ENCODE measurements at places on chromosomes 6 and 20.
A peak's percentile ranks its signal among the peaks of the same experiment; 100 is the strongest.

DNA sequence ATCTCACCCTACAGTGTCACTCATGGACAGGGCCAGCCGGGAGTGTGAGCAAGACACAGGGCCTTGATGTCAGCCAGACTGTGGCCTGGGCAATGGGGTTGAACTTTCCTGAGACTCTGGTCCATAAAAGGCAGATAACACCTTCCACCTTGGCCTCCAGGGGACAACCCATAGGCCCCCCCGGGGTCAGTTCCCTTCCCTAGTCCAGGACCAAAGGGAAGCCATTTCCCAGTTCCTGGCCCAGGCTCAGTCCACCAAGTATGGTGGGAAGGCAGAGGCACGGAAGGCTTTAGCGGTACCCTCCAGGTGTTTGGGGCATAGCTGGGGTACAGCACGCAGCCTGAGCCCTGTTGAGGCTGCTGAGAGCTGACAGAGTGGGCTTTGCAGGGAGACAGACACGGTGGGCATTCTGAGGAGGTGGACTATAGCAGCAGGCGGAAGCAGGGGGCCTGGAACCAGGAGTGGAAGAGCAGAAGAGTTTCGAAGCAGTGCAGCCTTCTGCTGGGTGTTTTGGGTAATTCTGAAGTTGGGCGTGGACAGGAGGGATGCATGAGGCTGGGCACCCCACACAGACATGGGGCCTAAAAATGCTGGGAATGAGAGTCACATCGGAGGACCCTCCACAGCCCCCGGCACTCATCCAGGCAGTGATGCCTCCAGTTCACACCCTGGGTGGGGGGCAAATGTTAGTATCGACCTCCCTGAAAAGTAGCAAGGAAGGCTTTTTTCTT, 43.9 kb upstream of the CD93 start:
- no peak for DNase-seq

GRCh38 chr6:147226877-147227276, 22.7 kb downstream of the STXBP5 start:
- no peak for DNase-seq

- no peak for DNase-seq
Measured at GRCh38 chr6:55734256-55734655, 141.1 kb downstream of the BMP5 start.

- no peak for DNase-seq
Measured at GRCh38 chr6:103113416-103113815, 1719.9 kb downstream of the GRIK2 start.

- DNase-seq, result peak; percentile 27
Measured at GRCh38 chr20:18019068-18019467, 38.6 kb downstream of the OVOL2 start.

DNA sequence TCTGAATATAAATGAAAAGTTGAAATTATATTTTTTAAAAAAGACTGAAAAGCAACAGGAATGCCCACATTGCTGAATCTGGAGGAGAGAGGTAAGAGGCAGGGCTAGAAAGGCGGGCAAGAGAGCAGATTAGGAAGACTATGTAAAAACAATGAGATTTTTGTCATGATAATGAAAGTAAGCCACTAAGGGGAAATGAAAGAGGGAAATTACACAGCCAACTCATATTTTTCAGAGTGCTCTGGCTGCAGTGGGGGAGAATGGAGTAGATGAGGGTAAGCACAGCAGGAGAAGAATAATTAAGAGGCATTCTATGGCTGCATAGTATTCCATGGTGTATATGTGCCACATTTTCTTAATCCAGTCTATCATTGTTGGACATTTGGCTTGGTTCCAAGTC, 281.9 kb downstream of the PKHD1 start:
- no peak for DNase-seq

GRCh38 chr20:51334609-51335008, 207.9 kb downstream of the NFATC2 start:
- no peak for DNase-seq

GRCh38 chr20:54466127-54466526, 9.3 kb upstream of the DOK5 start:
- no peak for DNase-seq

GRCh38 chr20:10611357-10611756, 62.4 kb downstream of the JAG1 start:
- DNase-seq, result peak; percentile 72

GRCh38 chr6:26187981-26188635, 100.9 kb downstream of the HFE start:
- DNase-seq, result peak; percentile 59

DNA sequence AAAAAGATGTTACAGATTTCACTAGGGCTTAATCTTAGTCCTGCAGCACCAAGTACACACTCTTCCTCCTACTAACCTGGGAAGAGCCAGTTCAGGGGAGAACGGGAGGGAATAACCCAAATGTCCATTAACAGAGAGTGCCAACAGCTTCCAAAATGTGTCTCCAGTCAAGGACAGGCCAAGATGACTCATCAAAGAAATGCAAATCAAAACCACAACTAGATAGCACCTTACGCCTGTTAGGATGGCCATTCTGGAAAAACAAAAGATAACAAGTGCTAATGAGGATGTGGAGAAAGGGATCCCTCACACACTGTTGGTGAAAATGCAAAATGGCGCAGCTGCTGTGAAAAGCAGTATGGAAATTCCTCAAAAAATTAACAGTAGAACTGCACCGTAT, 3.8 kb upstream of the MAS1L start:
- no peak for DNase-seq

GRCh38 chr6:139686308-139686707, 311.9 kb upstream of the CITED2 start:
- peak; percentile 32 for DNase-seq

GRCh38 chr6:7557652-7558051, 16.2 kb downstream of the DSP start:
- no peak for DNase-seq

DNA sequence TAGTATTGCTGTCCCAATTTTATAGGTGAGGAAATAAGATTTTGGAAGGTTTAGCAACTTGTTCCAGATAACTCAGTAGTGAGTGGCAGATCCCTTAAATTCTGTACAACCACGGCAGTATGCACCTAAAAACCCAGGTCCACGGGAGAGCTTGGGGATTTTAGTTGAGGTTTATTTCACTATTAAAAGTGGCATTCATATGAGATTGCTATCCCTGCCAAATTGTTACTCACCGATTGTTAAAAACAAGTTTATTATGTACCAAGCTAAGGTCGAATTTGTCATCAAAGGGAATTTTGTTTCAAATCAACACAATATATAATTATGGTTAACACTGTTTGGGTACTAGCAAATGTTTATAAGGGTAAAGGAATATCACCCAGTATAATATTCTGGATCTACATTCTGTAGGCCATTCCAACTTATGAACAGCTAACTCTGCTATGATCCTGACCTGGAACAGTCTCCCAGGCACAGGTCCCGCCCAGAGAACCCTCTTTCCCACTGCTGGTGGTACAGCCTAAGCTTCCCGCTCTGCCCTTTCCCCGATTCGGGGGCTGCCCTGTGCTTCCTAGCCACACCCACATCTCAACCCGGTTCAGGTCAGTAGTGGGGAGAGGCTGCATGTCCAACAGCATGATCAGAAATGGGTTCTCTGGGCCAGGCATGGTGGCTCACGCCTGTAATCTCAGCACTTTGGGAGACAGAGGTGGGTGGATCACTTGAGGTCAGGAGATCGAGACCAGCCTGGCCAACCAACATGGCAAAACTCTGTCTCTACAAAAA, 24.9 kb downstream of the GPLD1 start:
- DNase-seq, result no peak

- DNase-seq, result no peak
Measured at GRCh38 chr6:14559746-14560536, 442.4 kb downstream of the CD83 start.

GRCh38 chr6:149931501-149931900, 8.6 kb upstream of the RAET1G start:
- DNase-seq, result no peak
